ENCODE measurements at places on chromosomes 5 and 9. TPM values are rescaled to one million over a fixed set of nuclear protein-coding genes. Genes with fewer than 3 reads are reported as not detected.

DNA sequence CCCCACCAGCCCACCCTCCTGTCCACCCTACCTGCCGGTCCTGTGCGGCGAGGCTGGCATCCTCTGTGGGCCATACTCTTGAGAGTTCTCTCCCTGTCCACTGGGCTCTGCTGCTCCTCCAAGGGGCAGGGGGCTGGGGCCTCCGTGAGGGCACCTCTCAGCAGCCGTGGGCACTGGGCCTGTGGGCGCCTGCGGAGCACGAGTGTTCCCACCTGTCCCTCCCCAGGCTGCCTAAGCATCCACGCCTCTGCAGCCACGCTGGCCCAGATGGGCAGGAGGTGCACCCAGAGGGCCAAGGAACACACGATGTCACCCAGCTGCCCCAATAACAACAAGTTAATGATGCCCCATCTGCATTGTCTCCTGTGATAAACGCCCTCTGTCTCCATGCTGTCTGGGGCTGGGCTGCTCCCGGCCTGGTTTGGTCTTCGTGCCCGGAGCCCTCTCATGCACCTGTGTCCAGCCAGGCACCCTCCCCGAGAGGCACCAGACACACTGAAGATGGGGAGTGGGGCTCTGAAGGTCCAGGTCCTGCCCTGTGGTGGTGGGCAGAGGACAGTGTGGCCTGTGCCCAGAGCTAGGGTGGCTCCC, 114.5 kb downstream of the RXRA start:
- H3K27me3 ChIP-seq = no peaks in the 10 kb centered on the region
- DNase-seq = no peak
- no peak overlapping the region for H3K4me3 ChIP-seq
- peak overlapping the region; percentile 38 for H3K27ac ChIP-seq
- no peaks in the 10 kb centered on the region for H3K4me1 ChIP-seq

GRCh38 chr5:64188776-64189175, 23.1 kb downstream of the RNF180 start:
- H3K4me3 ChIP-seq = no peak overlapping the region
- no peak overlapping the region for H3K27ac ChIP-seq
- no peak for DNase-seq
- no peaks in the 10 kb centered on the region for H3K36me3 ChIP-seq

The HTR1A gene
- not detected for total RNA-seq

The GFRA3 gene
- 0.13 TPM for total RNA-seq

- H3K36me3 ChIP-seq = no peaks in the 10 kb centered on the region
- no peaks in the 10 kb centered on the region for H3K27me3 ChIP-seq
- H3K4me1 ChIP-seq = peaks cover 3% of the 10 kb centered on the region
- no peak overlapping the region for H3K4me3 ChIP-seq
- DNase-seq = no peak
- no peak overlapping the region for H3K27ac ChIP-seq
Observed at GRCh38 chr5:124410539-124411488, 335.6 kb downstream of the ZNF608 start.

- no peak overlapping the region for H3K4me3 ChIP-seq
- no peaks in the 10 kb centered on the region for H3K36me3 ChIP-seq
- no peaks in the 10 kb centered on the region for H3K27me3 ChIP-seq
- H3K4me1 ChIP-seq = no peaks in the 10 kb centered on the region
- DNase-seq = no peak
- H3K27ac ChIP-seq = no peak overlapping the region
Observed at GRCh38 chr5:177968661-177969211, 27.3 kb downstream of the PROP1 start.

DNA sequence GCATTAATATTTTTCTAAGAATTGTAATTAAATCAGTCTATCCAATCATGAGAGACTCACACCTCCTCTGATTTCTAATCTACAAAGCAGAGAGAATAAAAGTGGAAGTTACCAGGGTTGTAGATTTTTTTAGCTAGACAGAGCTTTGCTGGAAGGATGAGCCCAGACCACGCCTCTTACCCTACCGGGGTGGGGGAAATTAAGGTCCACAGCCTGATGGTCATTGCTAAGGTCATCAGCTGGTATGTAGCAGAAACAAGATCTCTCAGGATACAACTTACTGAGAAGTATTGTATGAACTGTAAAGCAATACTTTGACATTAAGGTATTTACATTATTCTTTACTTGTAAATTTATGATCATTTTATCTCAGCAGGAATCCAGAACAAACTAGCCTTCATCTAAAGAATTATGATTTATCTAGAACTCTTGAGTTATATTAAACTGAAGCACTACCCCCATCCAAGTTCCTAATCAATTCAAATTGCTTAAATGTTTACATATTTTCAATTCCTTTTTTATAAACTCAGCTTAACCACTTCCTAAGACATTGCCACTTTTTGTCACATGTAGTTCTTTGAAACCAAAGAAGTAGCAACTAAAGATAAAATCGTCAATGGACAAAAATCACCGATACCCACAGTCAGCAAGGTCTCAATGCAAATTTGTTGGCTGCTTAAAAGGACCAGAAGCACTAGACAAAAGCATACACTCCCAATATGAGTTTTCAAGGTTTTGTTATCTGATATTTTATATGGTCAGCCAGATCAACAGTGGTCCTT, 225.8 kb upstream of the DAPK1 start:
- no peaks in the 10 kb centered on the region for H3K27me3 ChIP-seq
- H3K4me3 ChIP-seq = no peak overlapping the region
- DNase-seq = no peak
- peaks cover under 1% of the 10 kb centered on the region for H3K4me1 ChIP-seq

DNA sequence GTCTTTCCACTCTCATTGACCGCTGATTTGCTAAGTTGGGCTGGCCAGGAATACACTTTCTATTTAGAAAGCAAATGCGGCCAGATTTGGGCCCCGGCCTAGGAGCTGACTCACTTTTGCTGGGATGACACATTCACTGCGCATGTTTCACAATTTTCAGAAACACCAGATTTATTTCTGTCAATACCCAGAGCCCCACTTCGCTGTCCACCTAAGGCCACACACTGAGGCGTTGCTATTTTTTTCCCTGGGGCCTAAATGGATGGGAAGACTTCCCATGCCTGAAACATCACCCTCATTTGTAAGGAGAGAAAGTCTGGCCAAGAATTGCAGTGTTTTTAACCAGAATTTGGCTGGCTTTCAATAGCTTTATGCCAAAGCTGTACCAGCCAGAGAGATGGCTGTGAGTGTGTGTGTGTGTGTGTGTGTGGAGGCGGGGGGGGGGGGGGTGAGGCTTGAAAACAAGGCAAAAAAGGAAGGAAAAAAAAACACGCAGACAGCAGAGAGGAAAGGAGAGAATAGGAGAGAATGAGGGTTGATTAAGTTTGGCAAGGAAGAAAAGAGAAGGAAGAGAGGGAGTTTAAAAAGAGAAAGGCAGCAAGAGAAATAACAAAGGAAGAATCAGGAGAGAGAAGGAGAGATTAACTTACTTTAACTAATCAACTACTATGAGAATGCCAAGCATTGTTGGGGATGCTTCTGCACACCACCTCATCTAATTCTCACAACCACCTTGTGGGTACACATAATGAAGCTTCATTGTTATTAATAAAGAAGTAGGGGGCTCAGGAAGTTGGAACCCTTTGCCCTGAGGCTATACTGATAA, 261.4 kb upstream of the KLF4 start:
- no peaks in the 10 kb centered on the region for H3K36me3 ChIP-seq
- no peaks in the 10 kb centered on the region for H3K4me1 ChIP-seq
- no peak for DNase-seq
- no peak overlapping the region for H3K4me3 ChIP-seq

DNA sequence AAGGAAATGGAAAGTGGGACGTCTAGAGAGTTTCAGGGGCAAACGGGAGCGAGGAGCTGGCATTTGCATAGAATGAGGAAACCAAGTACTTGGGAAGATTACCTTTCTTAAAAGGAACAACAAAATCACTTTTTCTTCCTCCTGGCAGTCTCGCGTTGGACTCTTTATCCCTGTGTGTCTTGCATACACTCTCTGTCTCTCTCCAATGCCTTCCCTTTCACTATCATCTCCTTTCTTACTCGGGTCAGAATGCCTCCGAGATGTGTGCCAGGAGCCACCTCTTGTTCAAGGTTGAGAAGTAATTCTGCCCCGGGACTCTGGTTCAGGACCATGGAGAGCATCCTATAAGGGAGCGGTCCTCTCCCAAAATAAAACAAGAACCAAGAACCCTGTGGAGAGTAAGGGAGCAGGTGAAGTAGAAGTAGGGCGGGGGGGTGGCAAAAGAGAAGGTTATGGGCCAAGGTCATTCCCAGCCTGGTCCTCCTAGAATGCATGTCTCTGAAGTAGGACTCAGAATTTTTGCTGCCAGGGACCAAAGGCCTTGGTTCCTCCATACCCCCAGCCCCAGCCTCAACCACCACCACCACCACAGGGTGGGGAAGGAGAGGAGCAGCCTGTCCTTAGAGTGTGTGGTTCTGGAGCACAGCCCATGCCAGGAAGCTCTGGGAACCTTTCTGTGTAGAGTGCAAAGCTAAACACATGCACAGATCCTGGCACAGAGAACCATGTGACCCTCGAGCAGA, 72.1 kb upstream of the ARAP3 start:
- peak; percentile 92 for DNase-seq
- no peak overlapping the region for H3K27ac ChIP-seq
- H3K4me1 ChIP-seq = no peaks in the 10 kb centered on the region
- H3K27me3 ChIP-seq = peaks cover 46% of the 10 kb centered on the region
- no peaks in the 10 kb centered on the region for H3K36me3 ChIP-seq

DNA sequence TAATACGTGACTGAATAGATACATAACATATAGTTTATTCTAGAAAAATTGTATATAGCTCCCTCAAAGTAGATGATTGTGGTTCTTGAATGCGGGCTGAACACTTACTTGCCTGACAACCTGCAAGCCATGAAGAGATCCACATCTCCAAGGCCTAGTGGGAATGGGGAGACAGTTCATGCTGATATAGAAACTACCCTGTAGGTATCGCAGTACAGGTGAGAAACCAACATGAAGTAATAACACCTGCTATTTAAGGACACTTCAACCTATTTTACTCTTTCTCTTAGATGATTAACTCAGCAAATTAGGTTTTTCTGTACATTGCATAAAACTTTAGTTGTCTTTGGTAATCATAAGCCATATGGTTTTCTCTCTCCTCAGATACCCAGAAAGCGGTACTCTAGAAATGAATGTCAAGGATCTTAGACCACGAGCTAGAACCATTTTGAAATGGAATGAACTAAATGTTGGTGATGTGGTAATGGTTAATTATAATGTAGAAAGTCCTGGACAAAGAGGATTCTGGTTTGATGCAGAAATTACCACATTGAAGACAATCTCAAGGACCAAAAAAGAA, 47.3 kb downstream of the UHRF2 start:
- no peak overlapping the region for H3K27ac ChIP-seq
- peaks cover 40% of the 10 kb centered on the region for H3K36me3 ChIP-seq
- H3K4me3 ChIP-seq = no peak overlapping the region
- no peak for DNase-seq
- H3K4me1 ChIP-seq = no peaks in the 10 kb centered on the region

DNA sequence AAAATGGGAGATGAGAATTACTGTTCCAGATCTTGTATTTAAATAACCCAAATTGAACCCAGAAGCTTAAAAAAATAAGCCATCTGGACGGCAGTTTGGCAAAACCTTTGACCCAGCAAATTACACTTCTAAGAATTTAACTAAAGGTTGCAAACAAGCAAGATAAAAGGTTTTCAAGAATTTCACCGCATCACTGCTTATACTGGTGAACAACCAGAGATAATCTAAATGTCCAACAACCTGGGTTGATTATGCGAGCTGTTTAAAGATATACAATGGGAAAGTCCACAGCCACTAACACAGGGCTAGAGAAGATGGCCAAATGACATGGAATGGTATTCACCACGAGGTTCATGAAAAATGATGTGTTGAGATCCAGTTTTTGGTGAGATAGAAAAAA, 149.3 kb downstream of the GNAQ start:
- no peaks in the 10 kb centered on the region for H3K27me3 ChIP-seq
- no peak overlapping the region for H3K4me3 ChIP-seq
- no peak overlapping the region for H3K27ac ChIP-seq
- DNase-seq = no peak
- peaks cover 24% of the 10 kb centered on the region for H3K4me1 ChIP-seq

GRCh38 chr5:121913418-121913817, 48.4 kb upstream of the SRFBP1 start:
- H3K27me3 ChIP-seq = peaks cover 3% of the 10 kb centered on the region
- H3K27ac ChIP-seq = no peak overlapping the region
- no peak for DNase-seq
- H3K36me3 ChIP-seq = no peaks in the 10 kb centered on the region
- H3K4me1 ChIP-seq = no peaks in the 10 kb centered on the region

DNA sequence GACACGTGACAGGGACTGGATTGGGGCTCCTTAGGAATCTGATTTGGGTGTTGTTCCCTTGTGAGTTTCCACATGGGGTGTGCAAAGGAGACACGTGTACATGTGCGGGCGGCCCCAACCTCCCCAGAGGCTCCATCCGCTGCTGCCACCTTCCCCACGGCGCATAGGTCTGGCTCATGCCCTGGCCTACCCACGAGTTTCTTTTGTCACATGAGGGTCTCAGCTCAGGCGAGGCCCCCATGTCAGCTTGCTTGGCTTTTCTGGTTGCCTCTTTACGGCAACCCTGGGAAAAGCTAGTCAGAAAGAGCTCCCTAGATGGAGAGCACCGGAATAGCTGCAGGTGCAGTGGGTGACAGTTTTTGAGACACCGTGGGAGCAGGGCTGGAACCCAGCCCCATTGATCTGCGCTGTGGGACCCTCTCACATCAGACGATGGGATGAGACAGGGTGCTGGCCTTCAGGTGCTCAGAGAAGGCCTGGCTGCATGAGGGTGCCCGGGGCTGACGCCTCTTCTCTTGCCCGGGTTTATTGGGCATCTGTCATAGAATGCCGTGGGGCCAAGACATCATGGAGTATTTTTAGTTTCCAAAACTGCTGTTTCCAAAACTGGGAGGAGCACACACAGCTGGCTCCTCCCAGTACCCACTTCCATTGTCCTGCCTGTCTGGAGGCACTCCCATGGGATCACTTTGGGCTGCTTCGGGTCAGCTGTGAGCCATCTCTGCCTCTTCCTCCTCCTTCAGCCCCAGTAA, 107.8 kb downstream of the WNK2 start:
- H3K27ac ChIP-seq = no peak overlapping the region
- no peak overlapping the region for H3K4me3 ChIP-seq
- H3K4me1 ChIP-seq = no peaks in the 10 kb centered on the region
- H3K27me3 ChIP-seq = no peaks in the 10 kb centered on the region
- DNase-seq = no peak

The IL31RA gene
- not detected for total RNA-seq

GRCh38 chr9:127014216-127014909, 99.8 kb downstream of the RALGPS1 start:
- H3K27me3 ChIP-seq = no peaks in the 10 kb centered on the region
- no peaks in the 10 kb centered on the region for H3K36me3 ChIP-seq
- no peak overlapping the region for H3K4me3 ChIP-seq
- no peak for DNase-seq
- no peaks in the 10 kb centered on the region for H3K4me1 ChIP-seq
- peak overlapping the region; percentile 36 for H3K27ac ChIP-seq

Measured in endodermal cell (in vitro differentiated cells).